ENCODE measurements at places on chromosomes 3 and 15.

DNA sequence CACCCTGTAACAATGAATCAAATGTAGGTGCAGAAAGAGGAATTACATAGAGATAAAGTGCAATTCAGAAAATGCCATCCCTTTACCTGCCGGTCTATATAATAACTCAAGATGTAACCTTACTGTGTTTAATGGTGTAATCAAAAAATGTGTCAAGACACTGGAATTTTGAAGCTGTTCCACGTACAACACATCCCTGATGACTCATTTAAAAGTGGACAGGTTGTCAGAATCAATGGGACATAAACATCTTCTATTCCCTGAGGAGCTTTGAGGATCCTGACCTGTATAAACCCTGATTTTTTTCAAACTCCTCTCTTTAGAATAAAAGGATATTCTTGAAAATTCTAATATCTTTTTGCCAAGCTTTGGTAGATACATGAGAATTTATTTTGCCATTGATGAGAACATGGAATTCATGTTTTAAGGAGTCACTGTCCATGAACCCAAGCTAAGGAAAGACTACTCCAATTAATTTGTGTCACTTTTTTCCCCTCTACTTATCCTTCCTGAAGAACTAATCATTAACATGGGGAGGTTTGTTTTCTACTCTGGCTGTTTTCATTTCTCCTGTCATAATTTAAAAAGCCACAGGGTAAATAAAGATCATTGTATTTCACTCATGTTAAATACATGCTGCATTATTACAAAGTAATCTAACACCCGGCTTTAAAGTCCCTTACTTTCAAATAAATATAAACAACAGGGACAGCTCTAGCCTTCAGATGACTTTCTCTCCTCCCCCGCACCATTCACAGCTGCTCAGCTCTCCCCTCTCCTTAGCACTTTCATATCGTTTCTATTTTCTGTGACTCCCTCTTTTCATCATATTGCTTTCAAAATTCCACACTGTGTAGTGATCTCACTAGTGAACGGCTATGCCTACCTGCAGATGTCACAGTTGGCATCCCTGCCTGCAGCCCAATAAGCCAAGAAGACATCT is 138.3 kb downstream of the TAFA4 start:
- DNase-seq: no peak

- no peak for DNase-seq
These were observed 34.9 kb downstream of the RNU5B-1 start for GRCh38 chr15:65339416-65339815.

DNA sequence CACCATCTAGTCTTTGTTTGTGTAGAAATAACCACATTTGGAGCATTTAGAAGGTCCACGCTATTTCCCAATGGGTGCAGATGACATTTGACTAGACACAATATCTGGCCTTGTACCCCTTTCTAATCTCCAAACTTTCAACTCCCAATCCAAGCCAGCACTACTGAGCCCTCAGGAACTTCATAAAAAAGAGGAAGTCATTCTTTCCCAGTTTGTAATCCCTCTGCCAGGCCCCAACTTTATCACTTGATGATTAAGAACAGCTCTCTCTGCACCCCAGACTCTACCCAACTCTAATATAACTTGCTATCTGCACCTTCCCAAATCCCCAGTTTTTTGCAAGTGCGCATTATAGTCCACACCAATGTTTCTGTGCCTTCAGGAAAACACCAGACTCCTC is 170.2 kb downstream of the KCNMB2 start:
- DNase-seq: no peak

- peak; percentile 56 for DNase-seq
These were observed 228.2 kb downstream of the TCF12 start for GRCh38 chr15:57146506-57147201.

DNA sequence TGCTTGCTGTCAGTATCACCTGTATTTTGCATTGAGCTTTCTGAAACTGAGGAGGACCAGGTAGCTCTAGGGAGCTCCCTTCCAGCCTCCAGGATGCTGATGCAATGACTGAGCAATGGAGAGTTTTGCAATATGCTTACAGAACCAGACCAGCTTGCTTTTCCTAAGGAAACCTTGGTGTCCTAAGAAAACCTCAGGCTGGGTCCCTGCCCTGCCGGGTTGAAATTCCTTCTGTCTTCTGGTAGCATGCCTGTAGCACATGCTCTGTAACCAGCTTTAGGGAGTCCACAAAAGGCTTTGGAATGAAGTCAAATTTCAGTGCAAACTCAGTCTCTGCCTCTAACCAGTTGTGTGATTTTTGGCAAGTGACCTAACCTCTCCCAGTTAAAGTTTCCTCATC is 65.8 kb upstream of the GSK3B start:
- no peak for DNase-seq

- no peak for DNase-seq
These were observed 30.5 kb upstream of the NOX5 start for GRCh38 chr15:68983961-68984481.

DNA sequence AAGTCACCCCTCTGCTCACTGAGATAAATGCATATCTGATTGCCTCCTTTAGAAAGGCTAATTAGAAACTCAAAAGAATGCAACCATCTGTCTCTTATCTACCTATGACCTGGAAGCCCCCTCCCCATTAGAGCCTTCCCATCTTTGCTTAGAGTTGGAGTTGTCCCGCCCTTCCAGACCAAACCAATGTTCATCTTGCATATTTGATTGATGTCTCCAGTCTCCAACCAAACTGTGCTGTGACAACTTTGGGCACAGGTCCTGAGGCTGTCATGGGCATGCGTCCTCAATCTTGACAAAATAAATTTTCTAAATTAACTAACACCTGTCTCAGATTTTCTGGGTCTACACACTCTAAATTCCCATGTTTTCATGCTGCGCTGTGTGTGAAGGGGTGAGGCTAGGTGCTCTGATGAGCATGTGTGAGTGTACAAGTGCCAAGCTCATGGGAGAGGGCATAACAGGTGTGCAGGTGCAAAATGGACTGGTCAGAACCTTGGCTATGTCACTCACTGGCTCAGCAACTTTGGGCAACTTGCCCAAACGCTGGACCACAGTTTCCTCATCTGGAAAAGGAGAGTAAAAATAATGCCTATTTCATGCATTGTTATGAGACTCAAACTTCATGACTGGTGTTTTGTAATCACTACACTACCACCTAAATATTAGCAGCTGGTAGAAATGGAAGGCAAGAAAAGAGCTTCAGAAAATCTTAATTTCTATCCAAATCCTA is 7.2 kb downstream of the DAPK2 start:
- DNase-seq: no peak

GRCh38 chr15:69392352-69392751 is 21.8 kb upstream of the KIF23 start:
- no peak for DNase-seq

GRCh38 chr3:186277268-186277909 is 84.6 kb downstream of the DGKG start:
- DNase-seq: no peak

DNA sequence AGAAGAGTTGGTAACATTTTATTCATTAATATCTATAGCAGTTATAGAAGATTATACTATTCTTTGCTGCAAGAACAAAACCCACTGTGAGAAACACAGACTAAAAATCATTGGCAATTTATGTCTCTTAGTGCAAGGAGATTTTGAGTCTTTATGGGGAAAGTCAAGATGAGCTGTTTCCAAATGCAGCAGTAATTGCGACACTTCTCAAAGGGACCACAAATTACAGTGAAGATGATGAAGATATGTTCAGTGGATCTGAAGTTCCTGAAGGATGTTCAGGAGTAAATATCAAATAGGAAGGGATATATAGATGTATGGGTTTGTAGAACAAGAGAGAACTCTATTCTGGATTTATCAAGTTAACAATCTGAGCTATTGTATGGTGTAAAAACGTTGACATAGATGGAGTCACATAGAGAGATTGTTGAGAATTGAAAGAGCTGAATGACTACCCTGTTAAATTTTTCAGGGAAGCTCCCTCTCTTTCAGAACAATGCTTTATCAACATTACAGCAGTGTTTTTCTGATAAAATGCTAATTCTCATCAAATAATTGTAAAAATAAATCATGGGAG is 71.8 kb downstream of the DTWD1 start:
- no peak for DNase-seq

DNA sequence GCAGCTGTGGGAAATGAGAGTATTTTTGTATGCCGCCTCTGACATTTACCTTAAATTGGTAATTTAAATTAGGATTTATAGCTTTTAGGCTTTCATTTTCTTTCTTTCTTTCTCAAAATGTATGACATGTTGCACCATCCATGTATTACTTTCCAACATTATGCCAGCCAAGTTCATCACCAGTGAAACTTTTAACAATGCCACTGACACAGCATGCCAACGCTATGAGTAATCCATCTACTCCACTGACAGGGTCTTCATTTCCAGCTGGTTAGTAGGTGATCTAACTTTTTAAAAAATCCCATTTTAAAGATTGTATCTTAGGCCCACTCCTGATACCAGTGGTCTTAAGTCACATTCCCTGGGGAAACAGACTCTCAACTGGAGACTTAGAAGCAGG is 21.8 kb upstream of the CLDN16 start:
- DNase-seq: no peak

DNA sequence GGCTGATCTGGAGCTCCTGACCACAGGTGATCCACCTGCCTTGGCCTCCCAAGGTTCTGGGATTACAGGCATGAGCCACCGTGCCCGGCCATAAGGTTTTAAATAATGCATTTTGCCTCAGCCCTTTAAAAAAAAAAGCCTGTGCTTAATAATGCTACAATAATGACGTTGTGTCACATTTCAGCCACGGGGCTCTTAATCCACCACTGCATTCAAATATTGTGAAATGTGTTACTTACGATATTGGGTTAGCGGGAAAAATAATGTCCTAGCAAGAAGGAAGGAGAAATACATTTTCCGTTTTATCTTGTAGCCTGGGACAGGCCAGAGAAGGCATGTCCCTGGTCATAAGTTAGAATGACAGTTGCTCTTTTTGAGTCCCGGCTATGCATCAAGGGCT is 17.6 kb downstream of the PAQR5 start:
- DNase-seq: no peak

- no peak for DNase-seq
These were observed 171.8 kb upstream of the PROK2 start for GRCh38 chr3:71956716-71957115.

- no peak for DNase-seq
These were observed 7.9 kb upstream of the MST1R start for GRCh38 chr3:49911611-49912010.

DNA sequence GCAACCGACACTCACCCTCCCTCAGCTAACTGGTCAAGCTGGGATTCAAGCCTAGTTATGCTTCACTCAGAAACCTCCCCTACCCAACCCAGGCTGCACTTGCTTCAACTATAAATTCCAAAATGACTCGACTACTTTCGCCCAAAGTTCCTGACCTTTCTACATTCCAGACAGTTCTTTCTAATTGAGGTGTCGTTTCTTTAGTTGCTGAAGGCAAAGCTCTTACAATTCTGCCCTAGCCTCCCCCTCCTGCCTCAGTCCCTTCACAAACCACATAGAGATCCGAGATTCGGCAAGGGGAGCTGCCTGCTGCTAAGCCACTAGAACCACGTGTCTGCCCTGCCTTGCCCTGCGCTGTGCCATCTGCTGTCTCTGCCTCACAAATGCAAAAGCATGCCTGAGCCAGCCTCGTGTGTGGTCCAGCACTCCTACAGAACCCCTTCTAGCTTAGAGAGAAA is 74.7 kb upstream of the SH3GL3 start:
- DNase-seq: no peak

DNA sequence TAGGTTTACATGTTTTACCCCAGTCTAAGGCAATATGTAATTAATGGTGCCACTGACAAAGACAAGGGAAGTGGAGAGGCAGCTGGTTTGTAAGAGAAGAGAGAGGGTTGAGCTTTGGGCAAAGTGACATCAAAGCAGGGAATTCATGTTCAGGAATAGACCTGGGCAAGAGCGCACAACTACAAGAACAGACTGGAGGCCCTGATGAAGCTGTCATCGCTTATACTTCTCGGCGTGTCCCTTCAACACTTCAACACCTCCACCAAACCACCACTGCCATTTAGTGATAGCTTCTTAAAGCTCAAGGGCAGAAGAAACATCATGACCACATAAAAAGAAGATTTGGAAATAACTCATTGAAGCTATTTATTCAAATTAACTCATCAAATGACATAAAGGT is 19.6 kb upstream of the KNG1 start:
- no peak for DNase-seq

DNA sequence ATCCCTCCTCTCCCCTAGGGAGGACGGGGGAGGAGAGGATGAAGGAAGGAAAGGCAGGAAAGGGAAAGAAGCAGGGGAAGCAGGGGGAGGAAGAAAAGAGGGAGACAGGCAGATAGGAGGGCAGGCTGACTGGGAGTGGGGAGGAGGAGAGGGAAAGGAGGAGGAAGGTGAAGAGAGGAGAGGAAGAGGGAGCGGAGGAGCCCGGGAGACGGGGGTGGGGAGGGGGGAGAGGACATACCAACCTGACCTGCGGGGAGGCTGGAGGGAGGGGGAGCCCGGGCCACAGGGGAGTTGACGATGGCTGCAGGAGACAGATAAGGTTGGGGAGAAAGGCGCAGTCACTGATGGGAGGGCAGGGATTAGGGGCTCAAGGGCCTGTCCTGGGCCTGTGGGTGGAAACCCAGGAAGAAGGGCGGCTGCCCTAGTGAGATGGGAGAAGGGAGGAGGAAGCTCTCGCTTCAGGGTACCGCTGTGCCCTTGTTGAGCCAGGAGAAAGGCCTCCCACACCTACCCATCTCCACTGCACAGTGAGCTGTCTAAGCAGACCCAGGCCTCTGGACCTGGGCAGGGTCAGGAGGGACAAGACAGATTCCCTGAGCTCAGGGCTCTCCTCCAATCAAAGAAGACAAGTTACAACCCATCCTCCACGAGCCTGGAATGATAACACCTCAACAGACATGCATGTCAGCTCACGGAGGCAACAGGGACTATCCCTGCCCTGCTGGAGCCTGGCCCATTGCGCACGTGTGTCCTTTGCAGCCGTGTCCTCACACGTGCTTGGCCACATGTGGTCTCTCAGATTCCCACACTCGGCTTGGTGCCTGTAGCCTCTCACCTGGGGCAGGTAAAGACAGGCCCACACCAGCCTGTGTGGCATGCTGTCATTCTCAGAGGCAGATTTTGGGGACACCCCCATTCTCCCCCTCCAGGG is 27.9 kb downstream of the C3orf18 start:
- no peak for DNase-seq

GRCh38 chr15:61237400-61237799 is 8.3 kb upstream of the RORA start:
- no peak for DNase-seq

- no peak for DNase-seq
These were observed 179.9 kb downstream of the ZIC1 start for GRCh38 chr3:147589016-147589415.

DNA sequence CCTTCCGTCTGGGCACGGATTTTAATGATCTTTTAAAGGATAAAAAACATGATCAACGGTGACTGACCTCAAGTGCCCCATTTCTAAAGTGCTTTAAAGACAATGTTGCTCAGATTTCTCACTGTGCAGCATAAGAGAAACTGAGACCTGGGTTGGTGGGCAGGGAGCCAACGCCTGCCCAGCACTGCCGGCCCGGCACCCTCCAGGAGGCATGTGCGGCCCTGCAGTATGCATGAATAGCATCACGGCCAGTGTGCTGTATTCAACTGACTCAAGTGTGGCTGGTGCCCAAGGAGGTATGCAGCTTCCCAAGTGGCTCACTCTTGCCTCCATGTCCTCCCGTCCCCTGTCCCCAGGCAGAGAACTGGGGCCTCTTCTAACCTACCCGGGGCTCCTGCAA is 30.3 kb downstream of the SEC61A1 start:
- no peak for DNase-seq

- no peak for DNase-seq
These were observed 1.8 kb downstream of the CCDC13 start for GRCh38 chr3:42771271-42771670.

Data from NCI-H1694 (cell line).